T-cell (primary cell): ENCODE measurements at places on chromosomes 7 and 10.

DNA sequence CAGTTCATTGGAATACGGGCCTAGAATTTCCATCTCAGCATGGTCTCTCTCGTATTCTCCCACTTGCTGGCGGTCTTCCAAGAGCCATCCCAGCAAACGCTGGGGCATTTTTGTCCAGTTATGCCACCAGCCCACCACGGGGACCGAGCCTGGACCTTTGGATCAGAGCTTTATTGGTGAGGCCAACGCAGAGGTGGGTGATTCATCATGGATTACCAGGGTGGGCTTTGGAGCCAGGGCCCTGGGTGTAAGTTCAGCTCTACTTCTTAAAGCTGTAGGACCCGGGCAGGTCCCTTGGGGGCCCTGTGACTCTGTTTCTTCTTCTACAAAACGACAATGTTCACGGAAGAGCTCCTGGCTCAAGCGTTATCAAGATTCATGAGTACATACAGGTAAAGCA is 22.7 kb upstream of the PITRM1 start:
- H3K27ac ChIP-seq, result no peak overlapping the region
- no peak overlapping the region for H3K4me3 ChIP-seq
- no peak for DNase-seq
- H3K27me3 ChIP-seq, result no peaks in the 10 kb centered on the region

DNA sequence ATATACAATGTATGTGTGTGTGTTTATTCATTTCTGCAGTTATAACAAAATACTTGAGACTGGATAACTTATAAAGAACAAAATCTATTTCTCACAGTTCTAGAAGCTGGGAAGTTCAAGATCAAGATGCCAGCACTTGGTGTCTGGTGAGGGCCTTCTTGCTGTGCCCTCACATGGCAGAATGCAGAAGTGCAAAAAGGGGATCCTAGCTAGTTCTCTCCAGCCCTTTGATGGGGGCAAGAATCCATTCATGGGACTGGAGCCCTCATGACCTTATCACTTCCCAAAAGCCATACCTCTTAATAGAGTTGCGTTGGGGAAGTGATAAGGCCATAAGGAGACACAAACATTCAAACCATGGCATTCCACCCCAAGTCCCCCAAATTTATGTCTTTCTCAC is 8.4 kb downstream of the GRB10 start:
- H3K27ac ChIP-seq, result no peak overlapping the region
- H3K36me3 ChIP-seq, result no peaks in the 10 kb centered on the region
- H3K4me1 ChIP-seq, result no peaks in the 10 kb centered on the region
- no peak overlapping the region for H3K4me3 ChIP-seq
- H3K27me3 ChIP-seq, result no peaks in the 10 kb centered on the region

DNA sequence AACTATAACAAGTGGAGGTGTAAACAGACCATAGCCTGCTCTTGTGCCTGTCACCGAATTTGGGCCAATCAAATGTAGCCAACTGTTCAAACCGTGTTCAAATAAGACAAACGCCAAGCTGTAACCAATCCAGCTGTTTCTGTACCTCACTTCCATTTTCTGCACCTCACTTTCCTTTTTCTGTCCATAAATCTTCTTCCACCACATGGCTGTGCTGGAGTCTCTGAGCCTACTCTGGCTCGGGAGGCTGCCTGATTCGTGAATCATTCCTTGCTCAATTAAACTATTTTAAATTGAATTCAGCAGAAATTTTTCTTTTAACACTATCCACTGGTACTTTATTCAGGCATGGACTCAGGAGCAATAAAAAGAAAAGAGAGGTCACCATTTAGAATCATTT is 29.9 kb upstream of the COL1A2 start:
- H3K4me1 ChIP-seq, result no peaks in the 10 kb centered on the region
- H3K27ac ChIP-seq, result no peak overlapping the region
- no peaks in the 10 kb centered on the region for H3K36me3 ChIP-seq
- H3K27me3 ChIP-seq, result no peaks in the 10 kb centered on the region

DNA sequence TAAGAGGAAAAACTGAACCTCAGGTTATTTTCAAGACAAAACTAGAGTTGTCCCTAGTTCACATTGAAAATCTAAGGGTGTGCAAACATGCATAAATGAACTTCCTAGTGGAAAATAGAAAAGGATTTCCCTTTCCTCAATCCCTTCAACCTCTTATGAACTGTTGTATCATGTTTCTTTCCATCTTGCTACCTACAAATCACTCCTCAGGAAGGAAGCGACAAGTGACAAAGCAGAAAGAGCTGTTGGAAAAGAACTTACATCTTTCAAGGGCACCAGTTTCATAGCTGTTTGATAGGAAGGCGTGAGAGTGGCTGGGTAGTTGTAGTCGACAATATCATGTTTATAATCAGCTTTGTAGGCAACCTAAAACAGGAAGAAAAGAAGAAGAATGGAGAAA is 23.9 kb downstream of the NRAP start:
- no peaks in the 10 kb centered on the region for H3K4me1 ChIP-seq
- peaks cover 14% of the 10 kb centered on the region for H3K27me3 ChIP-seq
- no peak overlapping the region for H3K27ac ChIP-seq
- no peak for DNase-seq

DNA sequence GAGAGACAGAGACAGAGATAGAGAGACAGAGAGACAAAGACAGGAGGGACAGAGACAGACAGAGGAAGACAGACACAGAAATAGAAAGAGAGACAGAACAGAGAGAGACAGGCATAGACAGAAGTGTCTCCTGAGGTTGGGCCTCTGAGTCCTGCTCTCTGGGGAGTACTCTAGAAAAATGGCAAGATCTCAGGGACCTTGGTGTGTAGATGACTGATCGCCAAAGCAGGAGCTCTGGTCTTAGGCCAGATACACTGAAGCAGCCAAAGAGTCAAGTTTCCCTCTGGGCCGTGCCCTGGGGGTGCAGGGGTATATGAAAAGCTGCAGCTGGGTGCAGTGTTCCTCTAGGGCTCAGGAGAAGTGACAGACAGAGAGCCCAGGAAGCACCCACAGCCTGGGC is 176.6 kb upstream of the TNS3 start:
- no peak overlapping the region for H3K27ac ChIP-seq
- H3K4me1 ChIP-seq, result no peaks in the 10 kb centered on the region
- no peaks in the 10 kb centered on the region for H3K36me3 ChIP-seq
- no peak overlapping the region for H3K4me3 ChIP-seq
- DNase-seq, result no peak

DNA sequence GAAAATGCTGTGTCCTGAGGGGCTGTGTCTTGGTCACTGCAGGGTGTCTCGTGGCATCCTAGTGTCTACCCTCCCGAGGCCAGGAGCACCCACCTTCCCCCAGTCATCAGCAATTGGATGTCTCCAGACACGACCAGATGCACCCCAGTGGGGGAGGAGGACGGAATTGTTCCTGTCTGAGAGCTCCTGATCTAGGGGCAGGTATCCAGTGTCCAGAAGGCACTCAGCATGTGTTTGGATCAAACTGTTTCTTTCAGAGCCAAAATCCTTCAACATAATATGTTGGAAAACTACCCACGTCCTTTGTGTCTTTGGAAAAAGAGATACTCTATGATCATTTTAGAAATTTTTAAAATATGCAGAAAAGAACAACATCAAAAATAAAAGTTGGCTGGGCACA is 16.9 kb downstream of the PRKRIP1 start:
- H3K4me3 ChIP-seq, result no peak overlapping the region
- H3K27me3 ChIP-seq, result no peaks in the 10 kb centered on the region
- no peak overlapping the region for H3K27ac ChIP-seq
- no peak for DNase-seq
- peaks cover 24% of the 10 kb centered on the region for H3K36me3 ChIP-seq

GRCh38 chr7:73520673-73521635 is 1.1 kb downstream of the BAZ1B start:
- H3K27me3 ChIP-seq, result no peaks in the 10 kb centered on the region
- H3K27ac ChIP-seq, result peak overlapping the region; percentile 64
- no peak for DNase-seq
- H3K4me1 ChIP-seq, result peaks cover 31% of the 10 kb centered on the region

DNA sequence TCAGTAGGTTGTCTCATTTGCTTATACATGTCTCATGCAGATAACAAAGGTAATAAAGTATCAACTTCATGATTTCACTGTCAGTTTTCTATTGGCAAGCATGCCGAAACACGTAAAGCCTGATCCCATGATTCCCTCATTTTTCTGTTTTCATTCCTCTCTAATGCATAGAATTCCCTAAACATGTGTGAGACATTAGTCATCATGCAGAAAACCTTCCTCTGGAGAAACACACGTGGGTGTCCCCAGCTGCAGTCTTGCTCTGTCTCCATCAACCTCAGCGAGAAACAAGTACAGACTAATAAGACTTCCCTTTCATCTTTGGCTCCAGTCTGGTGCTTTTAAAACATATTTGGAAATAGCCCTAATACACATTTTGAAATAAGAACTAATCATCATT is 432.7 kb upstream of the VSTM2A start:
- no peaks in the 10 kb centered on the region for H3K27me3 ChIP-seq
- H3K4me3 ChIP-seq, result no peak overlapping the region
- no peak overlapping the region for H3K27ac ChIP-seq
- DNase-seq, result no peak
- no peaks in the 10 kb centered on the region for H3K4me1 ChIP-seq
- H3K36me3 ChIP-seq, result no peaks in the 10 kb centered on the region

GRCh38 chr7:135792866-135793265 is 44.3 kb upstream of the FAM180A start:
- no peaks in the 10 kb centered on the region for H3K36me3 ChIP-seq
- no peak overlapping the region for H3K27ac ChIP-seq
- H3K27me3 ChIP-seq, result peaks cover 10% of the 10 kb centered on the region
- H3K4me3 ChIP-seq, result no peak overlapping the region
- H3K4me1 ChIP-seq, result no peaks in the 10 kb centered on the region

GRCh38 chr10:24790599-24790998 is 66.9 kb upstream of the ARHGAP21 start:
- no peak overlapping the region for H3K4me3 ChIP-seq
- H3K4me1 ChIP-seq, result no peaks in the 10 kb centered on the region
- H3K36me3 ChIP-seq, result no peaks in the 10 kb centered on the region
- no peaks in the 10 kb centered on the region for H3K27me3 ChIP-seq
- DNase-seq, result no peak
- no peak overlapping the region for H3K27ac ChIP-seq

DNA sequence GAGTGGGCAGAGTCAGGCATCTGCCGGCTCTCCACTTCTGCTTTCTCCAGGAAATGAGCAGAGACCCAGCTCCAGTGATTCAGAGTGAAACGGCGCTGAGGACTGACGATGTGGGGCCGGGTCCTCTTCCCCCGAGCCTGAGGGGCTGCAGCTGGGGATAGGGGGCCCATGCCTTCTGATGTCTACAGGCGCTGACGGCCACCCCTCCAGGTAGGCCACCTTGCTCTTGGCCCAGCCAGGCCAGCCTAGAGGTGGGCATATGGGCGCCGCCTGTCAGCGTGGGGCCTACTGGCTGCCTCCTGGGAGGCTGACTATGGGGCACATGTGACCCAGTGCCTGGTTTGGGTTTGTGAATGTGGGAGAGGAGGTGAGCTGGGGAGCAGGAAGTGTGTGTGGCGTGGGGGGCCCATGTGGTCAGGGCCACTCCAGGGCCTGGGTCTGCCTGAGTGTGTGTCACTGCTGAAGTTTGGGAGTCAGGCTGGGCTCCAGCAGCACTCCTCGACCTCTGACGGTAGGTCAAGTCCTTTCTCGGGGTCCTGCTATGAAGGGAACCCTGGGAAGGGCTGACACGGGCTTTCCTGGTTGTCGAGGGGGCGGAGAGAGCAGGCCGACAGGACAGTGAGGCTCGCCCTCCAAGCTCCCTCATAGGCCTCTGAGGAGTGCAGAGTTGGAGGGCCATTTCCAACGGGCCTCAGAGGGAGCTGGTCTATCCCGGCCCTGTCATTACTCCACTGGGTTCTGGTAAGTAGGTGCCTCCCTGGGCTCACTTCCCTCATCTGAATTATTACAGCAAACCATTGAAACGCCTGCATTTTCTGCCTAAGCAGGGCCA is at the start of gene WDFY4:
TSS of gene WDFY4 (plus strand) at position 82 of the 832 bp plus-strand sequence. CDS start 24,860 bp downstream, outside the sequence.
- no peak for DNase-seq
- H3K27me3 ChIP-seq, result peaks cover 12% of the 10 kb centered on the region
- H3K4me3 ChIP-seq, result no peak within 1 kb of the TSS
- no peak within 1 kb of the TSS for H3K27ac ChIP-seq

GRCh38 chr10:1747590-1748157 is 10.3 kb upstream of the ADARB2 start:
- H3K27me3 ChIP-seq, result no peaks in the 10 kb centered on the region
- H3K27ac ChIP-seq, result no peak overlapping the region
- no peaks in the 10 kb centered on the region for H3K4me1 ChIP-seq
- no peak overlapping the region for H3K4me3 ChIP-seq
- DNase-seq, result no peak
